ENCODE measurements at places on chromosomes 3 and 15. TPM values are rescaled to one million over a fixed set of nuclear protein-coding genes. Genes with fewer than 3 reads are reported as not detected.

- H3K27ac ChIP-seq = no peak overlapping the region
- no peaks in the 10 kb centered on the region for H3K36me3 ChIP-seq
- no peak for DNase-seq
- H3K4me1 ChIP-seq = peaks cover 24% of the 10 kb centered on the region
- no peak overlapping the region for H3K4me3 ChIP-seq
- H3K27me3 ChIP-seq = no peaks in the 10 kb centered on the region
Measured at GRCh38 chr3:195083659-195084058, 187.3 kb downstream of the XXYLT1 start.

The GOLGA8N gene
- 13.8 TPM for total RNA-seq

The MKRN3 gene
- not detected for total RNA-seq

GRCh38 chr3:127473244-127474024 is 117.1 kb downstream of the TPRA1 start:
- H3K27ac ChIP-seq = no peak overlapping the region
- no peaks in the 10 kb centered on the region for H3K4me1 ChIP-seq
- no peak overlapping the region for H3K4me3 ChIP-seq
- no peaks in the 10 kb centered on the region for H3K36me3 ChIP-seq
- DNase-seq = no peak
- H3K27me3 ChIP-seq = no peaks in the 10 kb centered on the region

- H3K27ac ChIP-seq = no peak overlapping the region
- no peaks in the 10 kb centered on the region for H3K27me3 ChIP-seq
- peaks cover 68% of the 10 kb centered on the region for H3K4me1 ChIP-seq
- no peaks in the 10 kb centered on the region for H3K36me3 ChIP-seq
- no peak overlapping the region for H3K4me3 ChIP-seq
Measured at GRCh38 chr3:195537995-195538394, 5.1 kb downstream of the PPP1R2 start.

DNA sequence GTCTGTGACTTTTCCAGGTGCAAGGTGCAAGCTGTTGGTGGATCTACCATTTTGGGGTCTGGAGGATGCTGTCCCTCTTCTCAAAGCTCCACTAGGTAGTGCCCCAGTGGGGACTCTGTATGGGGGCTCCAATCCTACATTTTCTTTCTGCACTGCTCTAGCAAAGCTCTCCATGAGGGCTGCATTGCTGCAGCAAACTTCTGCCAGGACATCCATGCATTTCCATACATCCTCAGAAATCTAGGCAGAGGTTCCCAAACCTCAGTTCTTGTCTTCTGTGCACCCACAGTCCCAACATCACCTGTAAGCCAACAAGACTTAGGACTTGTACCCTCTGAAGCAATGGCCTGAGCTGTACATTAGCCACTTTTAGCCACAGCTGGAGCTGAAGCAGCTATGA is 694.5 kb upstream of the BCHE start:
- no peaks in the 10 kb centered on the region for H3K4me1 ChIP-seq
- no peak overlapping the region for H3K27ac ChIP-seq
- H3K27me3 ChIP-seq = no peaks in the 10 kb centered on the region
- DNase-seq = no peak
- H3K36me3 ChIP-seq = no peaks in the 10 kb centered on the region

The CMTM7 gene
- 11.0 TPM for total RNA-seq

- H3K36me3 ChIP-seq = no peaks in the 10 kb centered on the region
- no peak overlapping the region for H3K4me3 ChIP-seq
- no peak for DNase-seq
- H3K27me3 ChIP-seq = no peaks in the 10 kb centered on the region
- H3K27ac ChIP-seq = no peak overlapping the region
Measured at GRCh38 chr3:122886946-122887345, 92.1 kb downstream of the SLC49A4 start.

- no peak overlapping the region for H3K4me3 ChIP-seq
- no peaks in the 10 kb centered on the region for H3K36me3 ChIP-seq
- H3K4me1 ChIP-seq = peaks cover 21% of the 10 kb centered on the region
Measured at GRCh38 chr3:4734454-4734853, 241.3 kb downstream of the ITPR1 start.

The IL20RB gene
- total RNA-seq = 67.3 TPM

The B2M gene
- total RNA-seq = 2,630 TPM

- no peaks in the 10 kb centered on the region for H3K4me1 ChIP-seq
- peak; percentile 70 for DNase-seq
- no peaks in the 10 kb centered on the region for H3K36me3 ChIP-seq
Measured at GRCh38 chr15:69628256-69629093, 175.9 kb downstream of the RPLP1 start.

The GP9 gene
- total RNA-seq = not detected

DNA sequence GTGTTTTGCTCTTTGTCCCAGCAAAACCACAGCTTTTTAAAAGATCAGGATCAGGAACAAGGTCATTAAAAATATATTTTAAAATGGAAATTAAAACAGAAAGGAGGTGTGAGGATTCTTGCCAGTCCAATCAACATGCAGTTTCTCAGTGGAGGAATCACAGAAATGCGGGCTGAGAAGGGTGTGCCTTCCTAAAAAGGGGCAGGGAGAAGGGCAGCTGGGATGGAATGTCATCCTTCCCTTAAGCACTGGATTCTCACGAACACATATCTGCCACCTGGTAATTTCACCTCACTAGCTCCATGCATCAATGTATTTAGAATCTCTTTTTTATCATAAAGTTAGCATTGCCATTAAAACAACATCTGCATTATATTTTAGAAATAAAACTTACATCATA is 21.4 kb downstream of the ABI3BP start:
- DNase-seq = no peak
- no peaks in the 10 kb centered on the region for H3K36me3 ChIP-seq
- no peak overlapping the region for H3K4me3 ChIP-seq
- peaks cover 21% of the 10 kb centered on the region for H3K4me1 ChIP-seq
- H3K27ac ChIP-seq = peak overlapping the region; percentile 0
